G401 (cell line): ENCODE measurements at places on chromosomes 6 and 20. TPM values are rescaled to one million over a fixed set of nuclear protein-coding genes. Genes with fewer than 3 reads are reported as not detected.

Gene TMEM200A
- total RNA-seq, result not detected in 2 replicates

- no peak for DNase-seq
These were observed 89.6 kb upstream of the SLC35F1 start for GRCh38 chr6:117817499-117817898.

DNA sequence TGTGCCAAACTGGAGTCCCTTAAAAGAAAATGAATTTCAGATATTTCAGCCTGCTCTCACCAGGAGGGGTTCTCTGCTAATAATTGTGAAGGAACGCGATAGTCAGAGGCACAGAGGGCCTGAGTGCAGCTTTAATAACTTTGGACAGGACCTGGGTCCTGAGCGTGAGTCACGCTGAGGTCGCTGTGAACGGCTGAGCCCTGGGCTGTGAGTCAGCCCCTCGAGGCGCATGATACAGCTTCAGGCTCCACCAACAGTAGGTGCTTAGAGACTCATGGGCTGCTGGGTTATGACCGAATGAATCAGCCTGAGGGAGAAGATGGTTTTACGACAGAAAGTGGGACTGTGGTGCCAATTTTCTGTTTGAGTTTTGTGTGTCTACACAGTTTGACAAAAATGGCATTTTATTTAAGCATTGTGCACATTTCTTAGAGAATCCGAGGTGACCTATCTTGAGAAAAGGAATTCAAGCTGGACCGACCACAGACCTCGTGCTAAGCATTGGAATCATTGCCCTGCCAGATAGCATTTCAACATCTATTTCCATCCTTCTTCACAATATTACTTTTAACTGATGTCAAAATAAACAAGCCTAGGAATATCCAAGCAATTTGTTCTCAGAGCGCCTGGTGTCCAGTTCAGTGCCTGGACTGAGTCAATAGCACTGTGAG, 183.0 kb downstream of the THBS2 start:
- peak; percentile 29 for DNase-seq

Gene MAFB
- total RNA-seq, result 0.31 and 1.0 TPM in 2 replicates

Gene MAN1A1
- total RNA-seq, result not detected in 2 replicates

Gene SLC35B2
- total RNA-seq, result 73.4 and 80.4 TPM in 2 replicates

Gene GMPR
- not detected in 2 replicates for total RNA-seq

Gene ASIP
- total RNA-seq, result not detected in 2 replicates

Gene MAP7
- not detected in 2 replicates for total RNA-seq

Gene NCOA7
- 1.9 and 6.3 TPM in 2 replicates for total RNA-seq

Gene HLA-DMA
- 11.4 and 15.8 TPM in 2 replicates for total RNA-seq

Gene C6orf15
- not detected in 2 replicates for total RNA-seq

GRCh38 chr6:130577178-130577919, 211.5 kb downstream of the TMEM200A start:
- no peak for DNase-seq

DNA sequence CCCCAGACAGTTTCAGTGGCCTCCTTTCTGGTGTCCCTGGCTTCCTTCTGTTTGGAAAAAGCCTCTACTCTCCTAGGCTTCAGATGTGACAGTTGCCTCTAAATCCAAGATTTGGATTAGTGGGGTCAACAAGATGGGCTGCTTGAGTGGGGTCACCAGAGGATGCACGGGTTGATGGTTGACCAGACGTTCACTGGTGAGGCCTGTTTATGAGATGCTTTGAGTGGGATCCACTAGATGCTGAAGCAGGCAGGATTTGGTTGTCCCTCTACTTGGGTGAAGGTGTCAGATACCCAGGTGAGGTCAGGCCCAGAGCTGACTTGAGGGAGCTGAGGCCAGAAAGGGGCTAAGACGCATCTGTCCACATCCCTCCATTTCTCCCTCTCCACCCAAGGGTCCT, 8.1 kb upstream of the DLGAP4 start:
- DNase-seq, result no peak

DNA sequence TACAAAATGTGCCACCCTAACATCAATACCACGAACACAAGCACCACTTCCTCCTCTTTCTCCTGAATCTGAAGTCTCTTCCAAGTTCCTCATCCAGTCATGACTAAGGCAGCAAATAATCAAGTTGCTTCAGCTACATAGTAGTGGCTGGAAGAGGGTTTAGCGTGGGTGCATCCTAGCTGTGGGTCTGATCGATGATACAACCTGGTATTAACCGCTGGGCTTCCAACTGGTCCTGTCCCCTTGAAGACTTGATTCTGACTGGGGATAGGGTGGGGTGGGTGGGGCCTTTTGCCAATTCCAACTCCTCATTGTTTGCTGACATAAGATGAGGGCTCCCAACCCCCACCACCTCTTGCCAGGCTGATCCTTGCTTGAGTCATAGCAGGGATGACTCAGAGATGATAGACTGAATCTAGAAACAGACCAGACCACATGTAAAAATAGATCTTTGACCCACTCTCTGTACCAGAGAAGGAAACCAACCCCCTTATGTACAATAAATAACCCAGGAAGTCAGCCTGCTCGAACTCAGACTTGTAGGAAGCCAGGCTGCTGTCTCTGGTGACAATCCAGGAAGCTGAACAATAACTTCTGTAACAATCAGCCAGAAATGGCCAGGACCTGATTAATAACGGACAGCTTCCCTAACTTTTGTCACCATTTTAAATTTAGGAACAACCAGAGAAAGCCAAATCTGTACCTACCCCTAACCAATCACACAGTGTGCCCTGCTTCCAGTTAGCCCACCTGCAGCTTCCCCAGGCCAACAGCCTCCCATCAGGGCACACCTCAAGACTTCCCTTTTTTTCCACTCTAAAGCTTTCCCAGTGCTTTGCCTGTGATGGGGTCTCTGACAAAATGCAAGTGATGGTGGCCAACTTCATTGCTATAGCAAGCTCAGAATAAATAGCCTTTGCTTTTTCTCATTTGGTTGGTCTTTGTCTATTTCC, 68.9 kb upstream of the FAM184A start:
- DNase-seq, result no peak

GRCh38 chr6:97316978-97317377, 34.0 kb upstream of the MMS22L start:
- no peak for DNase-seq

DNA sequence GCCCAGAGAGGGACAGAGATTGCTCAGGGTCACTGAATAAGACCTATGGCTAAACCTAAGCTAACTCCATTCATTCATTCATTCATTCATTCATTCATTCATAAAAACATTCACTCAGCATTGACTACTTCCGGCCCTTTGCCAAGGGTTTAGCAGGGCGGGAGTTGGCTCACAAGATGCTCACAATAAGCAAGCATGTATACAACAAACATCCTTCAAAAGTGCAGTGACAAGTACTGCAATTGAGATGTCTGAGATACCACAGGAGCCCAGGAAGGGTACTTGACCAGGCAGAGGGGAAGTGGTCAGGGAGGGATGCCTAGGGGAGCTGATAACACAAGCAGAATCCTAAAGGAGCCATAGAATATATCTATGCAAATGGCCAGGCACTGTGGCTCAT, 18.2 kb upstream of the KIAA1755 start:
- DNase-seq, result no peak

Gene OPN5
- not detected in 2 replicates for total RNA-seq

Gene PXDC1
- total RNA-seq, result 1.4 and 2.1 TPM in 2 replicates

Gene UQCC2
- 24.9 and 51.4 TPM in 2 replicates for total RNA-seq

Gene POU5F1
- 0.18 TPM in 1 of 2 replicates, not detected in the other for total RNA-seq

- DNase-seq, result no peak
These were observed 50.7 kb downstream of the ADAT2 start for GRCh38 chr6:143399775-143400174.
